ENCODE measurements at places on chromosomes 16 and 17.

DNA sequence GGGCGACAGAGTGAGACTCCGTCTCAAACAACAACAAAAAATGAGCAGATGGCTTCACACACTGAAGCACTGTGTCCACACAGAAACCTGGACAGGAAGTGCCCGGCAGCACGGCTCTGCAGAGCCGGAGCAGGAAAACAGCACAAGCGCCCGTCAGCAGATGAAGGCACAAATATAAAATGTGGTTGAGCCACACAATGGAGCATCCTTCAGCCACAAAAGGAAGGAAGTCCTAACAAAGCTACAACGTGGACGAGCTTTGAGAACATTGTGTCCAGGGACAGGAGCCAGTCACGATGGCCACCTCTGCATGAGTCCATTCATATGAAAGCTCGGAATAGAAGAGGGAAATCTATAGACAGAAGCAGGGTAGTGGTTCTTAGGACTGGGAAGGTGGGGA, 15.7 kb downstream of the RHBDF2 start:
- DNase-seq, result no peak

DNA sequence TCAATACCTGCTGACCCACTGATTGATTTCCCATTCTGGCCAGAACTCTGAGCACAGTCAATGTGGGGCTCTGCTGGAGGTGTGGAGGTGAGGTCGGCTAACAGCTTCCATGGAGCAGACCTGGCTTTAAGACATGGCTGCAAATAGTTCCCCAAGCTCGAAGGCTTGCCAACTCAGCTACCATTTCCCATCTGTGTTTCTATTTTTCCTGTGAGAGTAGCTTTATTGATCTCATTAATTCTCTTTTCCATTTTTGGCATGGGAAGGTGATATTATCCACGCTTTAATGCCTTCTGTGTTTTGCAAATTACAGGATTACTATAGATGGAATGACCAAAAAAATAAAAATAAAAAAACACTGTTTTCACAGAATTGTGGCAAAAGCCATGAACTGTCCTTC, 151.6 kb upstream of the XYLT1 start:
- no peak for DNase-seq

DNA sequence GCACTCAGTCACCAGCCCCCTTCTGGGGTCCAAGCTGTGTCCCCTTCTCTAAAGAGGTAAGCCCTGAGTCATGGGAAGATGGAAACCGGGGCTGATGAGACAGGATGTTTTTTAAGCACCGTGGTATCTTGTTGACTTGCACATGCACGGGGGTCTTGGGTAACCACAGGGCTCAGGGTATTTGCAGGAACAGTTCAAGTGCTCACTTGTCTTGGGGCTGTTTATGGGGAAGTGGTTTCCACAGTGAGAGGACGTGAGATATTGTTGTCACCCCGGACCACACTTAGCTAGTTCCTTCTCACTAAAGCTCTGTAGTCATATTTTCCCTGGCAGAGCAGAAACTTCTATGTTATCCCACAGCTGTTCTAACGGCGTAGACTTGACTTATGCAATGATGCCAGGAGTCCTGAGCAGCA, 7.7 kb downstream of the CCL3L1 start:
- DNase-seq, result no peak

- no peak for DNase-seq
Measured at GRCh38 chr17:74192950-74193781, 10.3 kb upstream of the RPL38 start.

GRCh38 chr16:84940670-84941551, 70.4 kb downstream of the ZDHHC7 start:
- no peak for DNase-seq

DNA sequence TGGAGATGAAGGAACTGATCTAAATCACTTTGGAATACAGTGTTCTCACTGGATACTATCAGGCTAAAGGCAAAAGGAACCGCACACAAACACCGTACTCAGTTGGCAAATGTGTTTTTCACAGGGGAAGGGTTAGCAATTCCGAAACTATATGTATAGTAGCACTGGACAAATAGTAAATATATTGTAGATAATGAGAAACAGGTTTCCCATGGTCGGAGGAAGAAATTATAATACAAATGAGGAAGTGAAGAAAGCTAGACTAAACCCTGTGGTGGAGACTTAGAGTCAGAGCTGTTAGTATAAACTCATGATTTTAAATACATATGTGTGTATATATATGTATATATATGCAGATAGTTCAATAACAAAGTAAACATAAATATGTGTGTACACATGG, 414.1 kb upstream of the SALL1 start:
- no peak for DNase-seq

GRCh38 chr16:27321013-27321915, 7.5 kb downstream of the IL4R start:
- peak; percentile 53 for DNase-seq

GRCh38 chr17:5797447-5798050, 213.2 kb upstream of the NLRP1 start:
- DNase-seq, result no peak

DNA sequence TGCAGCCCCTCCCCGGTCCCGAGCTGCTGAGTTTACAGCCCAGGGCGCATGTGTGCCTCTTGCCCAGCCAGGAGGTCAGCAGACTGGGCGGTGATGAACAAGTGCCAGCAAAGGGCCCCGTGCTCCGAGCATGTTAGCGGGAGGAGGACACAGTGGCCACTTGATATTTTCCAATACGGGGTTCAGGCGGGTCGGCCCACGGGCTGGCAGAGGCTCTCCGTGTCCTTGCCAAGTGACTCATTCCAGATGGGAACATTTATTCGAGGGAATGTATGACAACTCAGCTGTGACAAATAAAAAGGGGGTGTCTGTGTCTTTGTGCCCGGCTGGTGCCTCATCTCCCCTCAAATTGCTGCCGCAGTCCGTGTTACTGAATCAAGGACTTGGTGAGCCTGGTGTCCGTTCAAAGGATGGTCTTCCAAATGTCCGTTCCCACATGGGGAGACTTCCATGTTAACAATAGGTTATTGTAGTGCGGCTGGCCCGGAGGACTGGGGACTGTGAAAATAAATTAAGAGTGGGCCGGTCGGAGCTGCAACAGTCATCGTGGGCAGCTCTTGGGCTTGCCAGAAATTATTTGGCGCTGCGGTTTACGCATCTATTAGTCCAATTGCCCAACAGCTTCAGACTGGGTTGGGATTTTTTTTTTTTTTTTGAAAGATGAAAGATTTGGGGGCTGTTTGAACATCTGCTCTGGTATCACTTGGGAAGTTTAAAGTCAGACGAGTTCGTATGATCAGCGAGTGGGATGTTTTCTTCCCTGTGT, 174.0 kb upstream of the CIBAR2 start:
- peak; percentile 67 for DNase-seq

- no peak for DNase-seq
Measured at GRCh38 chr17:44272321-44272951, 4.5 kb upstream of the SLC4A1 start.

DNA sequence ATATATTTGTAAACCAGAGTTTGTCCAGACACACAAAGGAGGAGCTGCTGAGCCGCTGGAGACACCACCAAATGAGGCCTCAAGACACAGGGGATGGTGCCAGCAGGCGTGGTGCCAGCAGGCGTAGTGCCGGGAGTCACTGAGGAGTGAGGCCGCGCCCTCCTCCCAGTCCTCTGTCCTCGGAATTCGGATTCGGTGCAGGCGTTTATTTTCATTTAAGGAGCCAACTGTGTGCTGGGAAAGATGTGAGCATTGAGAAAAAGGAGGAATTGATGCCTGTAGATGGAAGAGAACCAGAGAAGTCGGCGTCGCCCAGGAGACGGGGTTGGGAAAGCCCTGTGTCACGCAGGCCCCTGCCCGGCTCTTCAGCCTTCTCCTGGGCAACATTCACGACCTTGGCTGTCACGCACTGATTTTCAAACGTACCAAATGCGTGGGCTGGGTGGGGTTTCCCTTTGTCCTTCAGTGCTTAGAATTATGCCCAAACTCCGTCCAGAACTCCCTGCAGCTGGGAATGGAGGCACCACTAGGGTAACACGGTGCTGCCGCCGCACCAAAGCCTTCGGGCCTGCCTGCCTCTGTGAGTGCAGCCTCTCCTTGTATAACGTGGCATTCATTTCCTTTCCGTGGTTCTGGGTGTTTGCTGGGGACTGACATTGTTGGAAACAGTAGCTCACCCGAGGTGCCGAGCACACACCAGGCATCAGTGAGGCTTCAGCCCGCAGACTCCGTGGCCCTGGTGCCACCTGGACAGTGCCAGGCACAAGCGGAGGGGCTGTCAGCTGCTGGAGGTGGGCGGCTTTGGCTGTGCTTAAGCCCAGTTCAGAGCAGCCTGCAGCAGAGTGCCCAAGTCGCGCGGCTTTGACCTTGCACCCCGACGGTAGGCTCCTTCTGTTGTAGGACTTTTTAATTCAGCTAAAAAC, 49.0 kb upstream of the CHMP6 start:
- DNase-seq, result peak; percentile 91

GRCh38 chr16:86928523-86929011, 350.2 kb downstream of the FOXL1 start:
- DNase-seq, result peak; percentile 26

DNA sequence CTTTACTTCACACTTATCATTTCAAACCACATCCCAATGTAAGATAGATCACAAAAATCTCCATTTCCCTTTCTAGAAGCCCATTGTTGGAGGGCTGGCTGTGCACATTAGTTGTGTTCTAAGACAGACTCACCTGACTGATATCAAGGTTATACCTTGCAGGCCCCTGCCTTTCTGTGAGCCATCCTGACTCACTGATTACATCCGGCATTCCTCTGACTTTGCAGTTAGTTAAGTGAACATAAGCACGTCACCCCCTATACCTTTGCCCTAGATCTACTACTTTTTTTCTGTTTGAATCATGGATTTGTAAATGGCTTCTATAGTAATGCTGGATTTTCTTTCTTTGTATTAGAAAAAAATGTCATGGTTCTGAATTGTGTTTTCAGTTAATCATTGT, 78.3 kb downstream of the TANGO6 start:
- DNase-seq, result peak; percentile 48

- no peak for DNase-seq
Measured at GRCh38 chr16:70725912-70726828, 40.3 kb upstream of the MTSS2 start.

GRCh38 chr16:53629607-53630312, 73.9 kb downstream of the RPGRIP1L start:
- DNase-seq, result no peak

- peak; percentile 66 for DNase-seq
Measured at GRCh38 chr16:495127-495748, 32.3 kb upstream of the CAPN15 start.

DNA sequence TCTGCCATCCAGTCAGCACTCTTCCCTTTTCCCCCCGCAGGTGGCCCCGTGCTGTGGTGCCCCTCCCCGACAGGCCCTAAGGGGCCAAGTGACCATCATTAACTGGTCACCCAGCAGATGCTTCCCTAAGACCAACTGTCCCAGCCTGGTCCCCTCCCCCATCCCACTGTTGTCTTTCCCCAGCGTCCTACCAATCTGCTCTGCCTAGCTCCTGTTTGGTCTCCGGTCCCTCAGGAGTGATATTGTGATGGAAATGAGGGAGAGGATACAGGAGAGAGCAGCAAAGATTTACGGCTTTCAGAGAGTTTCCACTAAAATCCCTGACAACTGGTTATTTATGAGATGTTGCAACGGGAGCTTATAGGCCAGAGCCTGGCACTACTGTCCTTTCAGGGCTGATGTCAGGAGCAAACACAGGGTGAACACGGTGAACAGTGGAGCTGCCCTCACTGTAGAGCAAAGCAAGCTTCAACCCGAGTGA, 1.4 kb upstream of the TTLL6 start:
- DNase-seq, result no peak

- no peak for DNase-seq
Measured at GRCh38 chr16:962366-962765, 8.4 kb downstream of the LMF1 start.

DNA sequence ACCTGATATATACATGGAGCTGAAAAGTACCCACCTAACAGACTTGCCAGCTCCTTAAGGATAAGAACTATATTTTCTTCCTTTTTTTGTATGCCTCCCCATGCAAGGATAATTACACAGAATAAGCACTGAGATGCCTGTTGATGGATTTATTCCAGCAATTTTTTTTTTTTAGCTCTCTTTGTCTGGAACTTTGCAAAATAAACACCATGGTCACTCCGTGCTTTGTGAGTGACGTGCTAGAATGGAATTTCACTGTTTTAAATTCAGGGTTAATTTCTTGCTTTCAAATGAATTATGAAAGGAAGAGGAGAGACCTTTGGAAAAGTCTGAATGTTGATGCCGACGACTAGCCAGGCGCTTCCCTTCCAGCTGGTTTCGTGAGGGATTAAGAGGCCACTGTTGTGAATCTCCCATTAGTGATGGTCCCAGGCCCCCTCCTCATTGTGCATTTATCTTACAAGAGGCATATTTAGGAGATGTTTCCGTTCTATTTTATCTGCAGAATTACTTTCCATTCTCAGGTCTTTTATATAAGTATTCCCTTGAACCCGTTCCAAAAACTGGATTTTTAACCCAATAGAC, 529.1 kb downstream of the WWOX start:
- no peak for DNase-seq

DNA sequence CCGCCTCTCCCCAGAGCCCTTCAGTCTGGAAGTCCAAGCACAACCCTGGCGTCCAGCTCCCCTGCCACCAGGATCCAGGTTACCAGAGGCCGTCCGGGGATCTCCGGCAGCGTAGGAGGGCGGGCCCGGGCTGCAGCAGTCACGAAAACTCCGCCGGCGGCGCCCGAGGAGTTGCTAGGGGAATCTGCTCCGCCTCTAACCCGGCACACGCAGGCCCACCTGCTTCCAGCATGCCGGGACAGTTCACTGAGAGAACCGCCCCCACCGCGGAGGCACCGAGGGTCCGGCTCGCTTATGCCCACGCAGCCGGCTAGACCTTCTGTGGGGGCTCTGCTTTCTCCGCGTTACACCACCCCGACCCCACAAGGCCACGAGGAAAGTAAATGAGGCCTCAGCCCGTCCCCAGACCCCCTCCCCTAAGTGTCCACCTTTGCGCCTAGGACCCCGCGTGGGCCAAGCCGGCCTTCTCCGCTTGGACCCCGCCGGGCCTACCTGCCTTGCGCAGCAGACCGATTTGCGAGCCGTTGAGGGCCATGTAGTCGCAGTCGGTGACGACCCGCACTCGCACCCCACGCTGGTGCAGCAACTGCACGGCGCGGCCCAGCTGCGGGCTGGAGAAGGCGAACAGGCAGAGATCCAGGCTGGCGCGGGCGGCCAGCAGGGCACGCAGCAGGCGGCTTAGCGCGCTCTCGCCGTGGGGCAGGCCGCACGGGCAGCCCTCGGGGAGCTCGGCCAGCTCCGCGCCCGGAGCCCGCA, 587 bp downstream of the PLD6 start:
- no peak for DNase-seq

GRCh38 chr17:38958756-38959155, 8.4 kb downstream of the FBXO47 start:
- peak; percentile 53 for DNase-seq

GRCh38 chr17:11832401-11833137, 164.7 kb downstream of the ZNF18 start:
- no peak for DNase-seq

DNA sequence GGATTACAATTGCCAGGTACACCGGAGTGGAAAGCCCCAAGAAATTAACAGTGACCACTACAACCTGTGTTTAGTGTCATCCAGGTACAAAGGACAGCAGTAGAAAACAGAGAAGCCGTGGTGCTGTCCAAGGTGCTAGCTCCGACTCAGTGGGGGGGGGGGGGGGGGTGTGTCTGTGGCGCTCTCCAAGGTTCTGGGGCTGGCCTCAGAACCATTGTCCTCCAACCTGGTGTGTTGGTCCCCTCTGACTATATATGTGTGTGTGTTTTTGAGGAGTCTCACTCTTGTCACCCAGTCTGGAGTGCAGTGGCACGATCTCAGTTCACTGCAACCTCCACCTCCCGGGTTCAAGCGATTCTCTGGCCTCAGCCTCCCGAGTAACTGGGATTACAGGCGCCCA, 5.8 kb upstream of the ZNF23 start:
- peak; percentile 42 for DNase-seq

Data from fibroblast of pulmonary artery (primary cell).